ENCODE measurements at places on chromosomes 7 and 10.

GRCh38 chr10:11331046-11331577 lies 280.3 kb downstream of the USP6NL start:
- DNase-seq, result no peak

DNA sequence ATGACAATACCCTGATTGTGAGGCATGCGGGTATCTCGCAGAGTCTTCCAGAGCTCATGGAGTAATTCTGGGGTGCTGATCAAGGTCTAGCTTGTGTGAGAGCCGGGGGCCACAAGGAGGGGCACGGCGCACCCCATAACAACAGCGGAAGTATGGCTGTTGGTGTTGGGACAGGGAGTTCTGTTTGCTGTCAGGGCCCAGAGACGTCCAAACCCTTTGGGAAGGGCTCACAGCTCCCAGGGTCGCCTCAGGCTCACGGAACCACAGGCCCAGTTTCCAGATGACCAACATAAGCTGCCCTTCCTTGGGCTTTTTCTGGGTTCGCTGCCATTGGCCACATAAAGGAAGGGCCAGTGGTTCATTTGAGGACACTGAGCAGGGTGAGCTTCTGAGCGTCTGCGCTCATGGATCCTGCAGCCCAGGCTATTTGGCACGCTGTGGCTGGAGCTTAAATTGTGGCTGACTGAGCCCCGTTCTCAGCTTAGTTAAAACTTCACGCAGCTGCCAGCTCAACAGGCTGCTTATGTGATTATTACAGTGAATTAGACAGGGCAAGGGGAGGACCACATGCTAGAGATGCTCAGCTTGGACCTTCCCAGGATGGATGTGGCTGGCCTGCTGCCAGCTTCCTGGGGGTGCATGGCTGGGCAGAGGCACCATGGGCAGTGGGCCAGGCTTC lies 92.3 kb downstream of the DNAJB6 start:
- no peak for DNase-seq

DNA sequence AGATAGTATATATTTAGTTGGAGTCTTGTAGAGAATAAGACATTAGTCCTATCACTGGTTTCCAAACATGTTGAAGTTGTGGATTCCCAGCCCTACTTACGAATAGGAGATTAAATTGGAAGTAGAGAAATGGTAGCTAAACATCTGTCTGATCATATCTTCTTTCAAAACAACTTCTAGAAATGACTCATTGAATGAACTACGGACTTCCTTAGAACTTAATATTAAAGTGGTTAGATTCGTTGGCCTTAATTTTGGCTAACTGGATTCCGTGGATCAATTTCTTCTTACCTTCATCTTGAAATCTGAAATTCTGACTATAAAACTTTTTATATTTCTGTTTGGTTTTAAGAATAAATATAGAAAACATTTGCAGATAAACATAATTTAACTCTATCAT lies 3.4 kb downstream of the PHF14 start:
- no peak for DNase-seq

GRCh38 chr10:45422207-45422865 lies 48.3 kb downstream of the ALOX5 start:
- DNase-seq, result no peak

GRCh38 chr7:135755351-135755753 lies 6.7 kb upstream of the FAM180A start:
- peak; percentile 92 for DNase-seq

GRCh38 chr10:45407542-45407941 lies 33.5 kb downstream of the ALOX5 start:
- DNase-seq, result no peak

DNA sequence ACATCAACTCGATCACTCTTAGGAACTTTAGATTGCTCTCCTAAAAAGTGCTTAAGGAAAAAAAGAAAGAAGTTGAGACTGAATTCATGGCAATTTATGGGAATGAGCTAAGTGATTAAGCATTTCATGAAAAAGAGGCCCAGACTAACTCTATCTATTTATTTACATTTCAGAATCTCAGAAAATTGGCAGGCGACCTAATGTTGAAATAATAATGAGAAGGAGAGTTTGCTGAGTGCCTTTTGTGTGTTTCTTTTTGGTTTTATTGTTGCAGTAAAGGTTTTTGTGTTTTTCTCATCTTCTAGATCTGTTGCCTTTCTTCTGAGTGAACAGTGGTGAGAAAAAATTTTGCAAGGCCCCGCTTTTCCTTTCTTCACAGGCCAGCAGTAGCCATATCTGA lies 3.8 kb downstream of the GRK5 start:
- DNase-seq, result no peak

GRCh38 chr10:80471001-80471400 lies 16.9 kb downstream of the TSPAN14 start:
- DNase-seq, result no peak

- no peak for DNase-seq
Measured at GRCh38 chr10:124146483-124146882, 53.1 kb upstream of the CHST15 start.

GRCh38 chr10:74799721-74800221 lies 26.6 kb upstream of the KAT6B start:
- peak; percentile 15 for DNase-seq

DNA sequence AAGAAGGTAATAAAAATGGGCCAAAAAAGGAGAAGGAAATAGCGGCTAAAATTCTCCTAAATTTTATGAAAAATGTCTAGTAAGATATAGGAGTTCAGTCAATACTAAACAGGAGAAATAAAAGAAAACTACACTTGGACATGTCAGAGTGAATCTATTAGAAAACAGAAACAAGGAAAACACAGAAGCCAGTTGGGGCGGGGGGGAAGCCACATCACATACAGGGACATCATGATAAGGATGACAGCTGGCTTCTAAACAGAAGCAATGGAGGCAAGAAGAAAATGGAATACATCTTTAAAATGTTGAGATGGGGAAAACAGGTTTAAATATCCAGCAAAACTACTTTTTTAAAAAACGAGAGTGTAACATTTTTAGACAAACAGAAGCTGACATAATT lies 77.8 kb downstream of the CUBN start:
- DNase-seq, result no peak
